Activated effector memory CD4-positive, alpha-beta T cell treated with anti-CD3 and anti-CD28 coated beads, Interleukin-2, amount 50 U/mL, for 16 hours (primary cell): ENCODE measurements at places on chromosomes 2 and 18.

DNA sequence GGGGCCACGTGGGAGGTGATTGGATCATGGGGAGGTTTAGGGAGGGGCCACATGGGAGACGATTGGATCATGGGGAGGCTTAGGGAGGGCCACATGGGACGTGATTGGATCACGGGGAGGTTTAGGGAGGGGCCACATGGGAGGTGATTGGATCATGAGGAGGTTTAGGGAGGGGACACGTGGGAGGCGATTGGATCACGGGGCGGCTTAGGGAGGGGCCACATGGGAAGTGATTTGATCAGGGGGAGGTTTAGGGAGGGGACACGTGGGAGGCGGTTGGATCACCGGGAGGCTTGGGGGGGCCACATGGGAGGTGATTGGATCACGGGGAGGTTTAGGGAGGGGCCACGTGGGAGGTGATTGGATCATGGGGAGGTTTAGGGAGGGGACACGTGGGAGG is 22.5 kb upstream of the SALL3 start:
- peak; percentile 37 for DNase-seq

- DNase-seq: no peak
Observed at GRCh38 chr2:118854507-118855345, 7.3 kb upstream of the EN1 start.

- DNase-seq: no peak
Observed at GRCh38 chr18:54075689-54076088, 148.8 kb downstream of the MBD2 start.

GRCh38 chr18:48003426-48004349 is 73.2 kb upstream of the SMAD2 start:
- no peak for DNase-seq

GRCh38 chr18:49966090-49966489 is 152.8 kb upstream of the ACAA2 start:
- no peak for DNase-seq

DNA sequence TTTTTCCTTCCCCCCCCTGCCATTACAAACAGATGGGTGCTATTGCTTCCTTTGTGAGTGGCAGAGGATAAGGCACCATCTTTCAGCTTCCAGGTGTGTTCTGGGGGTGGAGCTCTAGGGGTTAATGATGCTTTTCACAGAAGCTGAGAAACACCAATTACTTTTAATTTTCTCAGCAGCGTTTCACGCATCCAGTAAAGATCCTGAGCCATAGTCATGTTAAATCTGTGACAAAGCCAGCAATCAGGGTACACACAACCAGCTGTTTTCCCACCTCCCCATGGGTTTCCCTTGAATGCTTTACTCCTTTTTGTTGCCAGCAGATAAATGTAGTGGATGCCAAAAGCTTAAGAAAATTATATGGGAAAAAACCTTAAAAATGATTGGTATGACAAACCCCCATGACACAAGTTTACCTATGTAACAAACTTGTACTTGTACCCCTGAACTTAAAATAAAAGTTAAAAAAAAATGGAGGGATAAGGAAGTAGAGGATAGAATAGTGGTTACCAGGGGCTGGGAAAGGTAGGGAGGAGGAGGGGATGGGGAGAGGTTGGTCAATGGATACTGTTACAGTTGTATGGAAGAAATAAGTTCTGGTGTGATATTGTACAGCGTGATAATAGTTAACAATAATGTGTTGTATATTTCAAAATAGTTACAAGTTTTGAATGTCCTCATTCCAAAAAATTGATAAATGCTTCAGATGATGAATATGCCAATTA is 70.0 kb downstream of the ACOXL start:
- no peak for DNase-seq

DNA sequence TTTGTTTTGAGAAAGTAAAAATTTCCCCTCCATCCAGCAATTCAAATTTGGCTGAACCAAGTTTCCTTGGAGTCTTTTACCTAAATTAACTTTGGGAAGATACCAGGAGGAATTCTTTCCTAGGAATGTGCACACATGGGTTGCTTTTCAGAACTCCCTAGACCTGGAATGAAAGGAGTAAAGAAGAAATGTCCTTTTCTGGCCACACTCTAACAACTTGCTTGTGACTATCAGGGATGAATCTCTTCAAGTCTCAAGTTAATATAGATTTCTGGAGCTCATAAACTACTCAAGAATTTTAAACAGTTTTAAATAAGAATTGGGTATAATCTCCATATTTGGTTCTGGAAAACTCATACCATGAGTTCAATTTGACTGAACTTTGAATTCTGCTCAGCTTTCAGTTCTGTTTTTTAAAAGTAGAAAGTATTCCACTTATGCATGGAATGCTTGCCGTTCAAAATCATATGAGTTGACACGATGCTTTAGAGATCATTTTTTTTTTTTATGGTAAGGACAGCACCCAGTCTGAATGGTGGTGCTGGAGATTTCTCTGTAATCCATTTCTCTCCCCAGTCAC is 7.7 kb downstream of the RASGRP3 start:
- DNase-seq: no peak

- no peak for DNase-seq
Observed at GRCh38 chr2:183490914-183491313, 366.7 kb downstream of the NUP35 start.

- no peak for DNase-seq
Observed at GRCh38 chr2:34162231-34162630, 563.1 kb upstream of the FAM98A start.

DNA sequence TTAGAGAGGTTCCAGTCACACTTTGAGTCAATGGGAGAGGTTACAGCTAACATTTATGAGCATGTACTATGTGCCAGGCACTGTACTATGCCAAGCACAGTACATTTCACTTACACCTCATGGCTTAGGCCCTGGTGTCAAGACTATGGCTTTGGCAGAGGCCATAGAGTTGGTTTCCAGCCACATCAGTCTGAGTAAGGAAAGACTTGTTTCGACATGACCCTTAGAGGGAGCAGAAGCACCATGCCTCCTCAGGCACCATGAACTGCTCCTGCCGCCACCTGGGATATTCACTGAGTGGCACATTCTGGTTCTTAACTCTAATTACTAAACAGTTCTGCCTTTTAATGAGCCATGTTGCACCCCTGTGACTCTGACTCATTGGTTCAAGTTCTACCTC is 12.7 kb downstream of the DGUOK start:
- DNase-seq: no peak

DNA sequence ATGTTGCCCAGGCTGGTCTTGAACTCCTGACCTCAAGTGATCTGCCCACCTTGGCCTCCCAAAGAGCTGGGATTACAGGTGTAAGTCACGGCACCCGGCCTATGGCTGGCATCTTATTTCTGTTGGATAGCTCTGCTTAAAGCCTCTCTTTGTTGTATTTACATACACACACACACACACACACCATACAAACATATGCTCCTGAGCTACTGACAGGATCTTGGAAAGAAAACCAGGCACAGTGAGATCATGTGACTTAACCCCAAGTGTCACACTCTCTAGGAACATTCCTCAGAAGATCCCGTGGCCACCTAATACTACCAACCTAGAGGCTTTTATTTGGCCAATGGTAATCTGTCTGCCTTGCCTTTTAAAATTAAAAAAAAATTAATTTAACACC is 85.1 kb upstream of the HAAO start:
- no peak for DNase-seq

DNA sequence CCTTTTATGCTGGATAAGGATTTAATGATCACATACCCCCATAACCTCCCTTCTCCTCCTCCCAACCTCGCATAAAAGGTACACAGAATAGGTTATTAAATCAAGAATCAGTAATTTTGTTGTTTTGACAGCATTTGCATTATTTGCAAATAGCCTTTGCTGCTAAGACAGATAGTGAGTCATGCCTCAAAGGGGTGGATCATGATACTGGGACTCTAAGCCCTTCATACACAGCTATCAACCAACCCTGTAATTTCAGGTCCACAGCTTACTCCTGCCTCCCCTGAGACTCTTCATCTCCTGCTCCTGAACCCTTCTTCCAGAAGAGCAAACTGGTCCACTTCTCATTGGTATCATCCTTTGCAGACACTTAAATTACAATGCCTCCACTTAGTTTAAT is 73.8 kb upstream of the KLHL29 start:
- no peak for DNase-seq

DNA sequence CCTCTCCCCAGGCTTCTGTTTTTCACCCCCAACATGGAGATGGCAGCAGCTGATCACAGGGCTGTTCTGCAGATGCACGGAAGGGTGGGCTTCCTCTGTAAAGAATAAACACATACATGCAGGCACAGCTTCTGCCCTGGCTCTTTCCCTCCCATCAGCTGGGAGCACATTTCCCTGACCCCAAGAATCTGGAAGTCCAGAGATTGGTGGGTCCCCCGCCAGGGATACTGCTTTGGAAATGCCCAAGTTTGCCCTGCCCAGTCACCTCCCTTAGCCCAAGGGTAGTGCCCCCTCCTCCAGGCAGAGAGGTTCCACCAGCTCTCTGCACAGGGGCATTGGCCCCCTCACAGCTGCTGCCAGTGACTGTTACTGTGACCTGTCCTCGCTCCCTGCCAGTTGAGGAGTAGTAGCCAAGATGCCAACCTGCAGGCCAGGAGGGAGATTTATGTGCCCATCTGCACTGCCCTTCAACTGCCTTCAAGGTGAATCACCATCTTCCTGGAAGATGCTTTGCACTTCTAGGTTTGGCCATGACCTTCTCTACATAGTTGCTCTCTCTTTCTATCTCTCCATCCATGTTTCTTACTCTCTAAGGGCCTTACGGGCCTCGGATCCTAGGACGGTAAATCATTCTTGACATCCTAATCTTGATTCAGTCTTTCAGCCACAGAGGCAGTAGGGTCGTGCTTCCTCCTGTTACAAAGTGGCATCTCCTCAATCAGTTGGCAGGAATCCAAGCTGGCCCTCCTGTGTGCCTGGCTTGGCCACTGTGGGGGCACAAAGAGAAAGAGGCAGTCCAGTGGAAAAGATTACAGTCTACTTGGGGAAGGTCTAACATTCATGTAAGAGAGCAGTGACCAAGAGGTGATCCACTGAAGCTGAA is 121.8 kb downstream of the CTIF start:
- DNase-seq: no peak

GRCh38 chr2:112706170-112706664 is 14.6 kb upstream of the NT5DC4 start:
- DNase-seq: peak; percentile 75

- no peak for DNase-seq
Observed at GRCh38 chr2:149365931-149366583, 35.7 kb downstream of the LYPD6 start.

DNA sequence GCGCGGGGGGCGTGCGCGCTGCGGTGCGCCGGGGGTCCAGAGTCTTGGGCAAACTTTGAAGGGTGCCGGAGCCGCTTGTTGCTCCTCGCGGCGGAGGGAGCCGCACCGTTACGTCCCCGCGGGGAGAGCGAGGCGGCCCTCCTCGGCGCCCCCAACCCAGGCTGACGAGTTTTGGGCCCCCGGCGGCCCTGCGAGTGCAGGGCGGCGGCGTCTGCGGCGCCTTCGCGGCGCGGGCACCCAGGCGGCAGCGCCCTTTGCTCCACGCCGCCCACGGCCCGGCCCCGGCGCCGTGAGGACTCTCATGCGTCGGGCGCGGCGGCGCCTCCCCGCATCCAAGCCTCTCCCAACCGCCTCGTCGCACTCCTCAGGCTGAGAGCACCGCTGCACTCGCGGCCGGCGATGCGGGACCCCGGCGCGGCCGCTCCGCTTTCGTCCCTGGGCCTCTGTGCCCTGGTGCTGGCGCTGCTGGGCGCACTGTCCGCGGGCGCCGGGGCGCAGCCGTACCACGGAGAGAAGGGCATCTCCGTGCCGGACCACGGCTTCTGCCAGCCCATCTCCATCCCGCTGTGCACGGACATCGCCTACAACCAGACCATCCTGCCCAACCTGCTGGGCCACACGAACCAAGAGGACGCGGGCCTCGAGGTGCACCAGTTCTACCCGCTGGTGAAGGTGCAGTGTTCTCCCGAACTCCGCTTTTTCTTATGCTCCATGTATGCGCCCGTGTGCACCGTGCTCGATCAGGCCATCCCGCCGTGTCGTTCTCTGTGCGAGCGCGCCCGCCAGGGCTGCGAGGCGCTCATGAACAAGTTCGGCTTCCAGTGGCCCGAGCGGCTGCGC is 814 bp downstream of the FZD7 start:
- peak; percentile 70 for DNase-seq

DNA sequence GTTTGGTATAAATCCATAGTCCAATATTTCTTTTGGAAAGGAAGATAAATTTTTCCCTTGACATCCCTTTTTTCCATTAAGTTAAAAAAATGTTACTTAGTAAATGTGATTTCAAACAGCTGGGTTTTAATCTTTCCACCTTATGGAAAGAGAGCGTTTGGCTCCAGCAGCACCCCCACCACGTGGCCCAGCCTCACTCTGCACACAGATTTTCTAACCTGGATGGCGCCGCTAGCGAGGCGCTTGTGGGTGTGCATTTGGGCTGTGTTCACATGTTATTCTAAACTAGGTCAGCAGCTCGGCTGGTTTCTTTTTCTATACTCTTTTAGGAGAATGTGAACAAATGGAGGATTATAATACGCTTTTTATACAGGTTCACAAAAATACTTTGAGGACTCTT is 218.0 kb downstream of the LDLRAD4 start:
- peak; percentile 79 for DNase-seq

DNA sequence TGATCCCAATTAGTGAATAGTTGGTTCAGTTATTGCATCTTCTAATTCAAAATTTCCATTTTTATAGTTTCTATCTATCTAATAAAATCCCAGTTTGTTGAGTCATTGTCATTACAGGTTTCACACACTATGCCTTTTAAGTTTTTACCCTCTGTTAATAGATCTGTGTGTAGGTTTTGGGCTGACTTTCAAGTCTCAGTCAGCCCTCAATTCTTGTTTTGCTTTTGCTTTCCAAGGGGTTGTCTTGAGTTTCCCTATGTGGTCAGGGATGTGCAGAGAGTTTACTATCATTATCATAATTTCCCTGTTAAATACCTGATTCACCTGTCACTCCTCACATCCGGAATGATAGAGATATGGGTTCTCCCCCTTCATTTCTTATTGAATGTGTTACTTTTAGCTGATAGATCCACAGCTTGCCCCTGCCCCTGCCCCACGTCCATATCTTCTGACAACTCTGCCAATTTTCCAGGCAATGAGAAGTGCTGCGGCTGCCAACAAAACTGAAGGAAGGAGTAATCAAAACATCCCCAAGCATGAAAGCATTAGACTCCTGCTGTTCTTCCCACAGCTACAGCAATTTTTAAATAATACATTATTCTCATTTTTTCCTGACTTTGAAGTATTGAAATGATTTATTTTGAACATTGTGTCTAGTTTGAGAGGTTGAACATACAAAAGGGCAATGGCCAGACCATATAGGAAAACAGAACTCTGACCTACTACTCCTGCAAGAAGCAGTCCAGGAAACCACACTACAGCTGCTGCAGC is 1064.8 kb downstream of the SUCLG1 start:
- DNase-seq: no peak

DNA sequence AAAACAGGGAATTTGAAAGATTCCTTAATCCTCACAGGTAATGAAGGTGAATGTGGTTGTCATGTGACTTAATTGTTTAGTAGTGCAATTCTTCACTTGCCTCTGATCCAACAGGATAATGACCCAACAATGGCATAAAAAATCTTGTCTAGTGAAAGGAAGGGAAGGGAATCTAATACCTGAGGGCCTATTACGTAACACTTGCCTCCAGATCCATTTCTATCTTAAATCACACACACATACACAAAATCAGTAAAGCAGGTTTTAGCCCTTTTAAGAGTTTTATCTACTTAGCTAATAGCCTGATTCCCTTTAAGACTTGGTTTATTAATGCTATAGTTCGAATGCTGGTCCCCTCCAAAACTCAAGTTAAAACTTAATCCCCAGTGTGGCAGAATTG is 118.6 kb downstream of the TMEM163 start:
- no peak for DNase-seq

- no peak for DNase-seq
Observed at GRCh38 chr2:3291750-3292149, 85.9 kb downstream of the EIPR1 start.
